ENCODE measurements at places on chromosomes 1 and 21.

- no peak for DNase-seq
These were observed 6.7 kb downstream of the PLEKHG5 start for GRCh38 chr1:6484826-6485167.

- no peak for DNase-seq
These were observed 152.3 kb downstream of the PCNX2 start for GRCh38 chr1:233143241-233143640.

DNA sequence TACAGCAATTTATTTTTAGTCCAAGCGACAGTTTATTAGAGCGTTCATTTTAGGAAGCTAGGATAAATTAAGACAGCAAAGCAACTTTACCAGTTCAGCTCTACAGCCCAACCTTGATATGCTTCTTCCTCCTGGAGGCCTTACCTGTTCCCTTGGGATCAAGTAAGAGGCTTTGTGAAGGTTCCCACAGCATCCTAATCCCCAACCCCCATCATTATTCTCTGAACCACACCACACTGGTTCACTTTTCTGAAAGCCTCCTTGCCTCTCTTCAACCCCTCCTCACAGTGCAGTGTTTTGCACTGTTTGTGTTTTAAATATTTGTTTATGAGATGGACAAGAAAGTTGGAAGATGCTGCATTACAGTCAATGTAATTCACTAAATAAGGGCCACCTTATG, 126.3 kb upstream of the CXADR start:
- DNase-seq: no peak

DNA sequence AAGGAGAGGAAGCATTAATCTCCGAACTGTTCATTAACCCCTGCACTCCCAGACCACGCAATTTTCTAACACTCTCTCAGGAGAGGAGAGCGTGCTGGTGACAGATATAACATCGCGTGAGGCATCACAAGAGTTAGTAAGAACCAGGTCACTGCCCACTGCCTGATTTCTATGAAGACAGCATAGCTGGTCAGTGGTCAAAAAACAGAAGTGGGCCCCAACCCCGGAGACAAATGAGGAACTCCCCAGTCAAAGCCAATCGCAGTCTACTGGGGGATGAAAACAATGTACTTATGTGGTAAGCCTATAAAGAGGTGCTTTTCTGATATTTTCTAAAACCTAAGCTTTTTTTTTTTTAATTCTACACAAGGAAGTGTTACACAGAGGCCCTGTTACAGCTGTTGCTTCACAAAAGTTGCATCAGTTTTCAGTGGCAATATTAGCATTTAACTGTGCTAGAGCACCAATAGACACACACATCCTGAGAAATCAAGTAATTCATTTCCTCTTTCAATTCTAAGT, 231.8 kb upstream of the IRF2BP2 start:
- no peak for DNase-seq

DNA sequence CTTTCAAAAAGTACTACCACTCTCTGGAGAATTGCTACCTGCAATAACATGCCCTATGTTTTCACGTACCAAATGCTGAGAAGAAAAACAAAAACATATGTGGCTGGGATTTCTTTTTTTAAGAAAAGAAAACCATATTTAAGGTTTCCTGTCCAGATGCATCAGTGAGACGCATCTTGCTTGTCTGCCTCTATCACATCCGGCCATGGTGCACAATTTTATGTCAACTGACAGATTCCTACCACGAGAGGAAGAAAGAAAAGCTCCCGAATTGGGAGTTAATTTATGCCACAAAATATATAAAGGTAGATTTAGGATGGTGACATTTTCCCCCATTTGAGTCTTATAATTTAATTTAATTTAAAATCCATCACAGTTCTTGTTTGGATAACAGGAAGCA, 62.3 kb upstream of the COL24A1 start:
- DNase-seq: no peak

- no peak for DNase-seq
These were observed 169.8 kb upstream of the ARHGEF16 start for GRCh38 chr1:3284691-3285090.

DNA sequence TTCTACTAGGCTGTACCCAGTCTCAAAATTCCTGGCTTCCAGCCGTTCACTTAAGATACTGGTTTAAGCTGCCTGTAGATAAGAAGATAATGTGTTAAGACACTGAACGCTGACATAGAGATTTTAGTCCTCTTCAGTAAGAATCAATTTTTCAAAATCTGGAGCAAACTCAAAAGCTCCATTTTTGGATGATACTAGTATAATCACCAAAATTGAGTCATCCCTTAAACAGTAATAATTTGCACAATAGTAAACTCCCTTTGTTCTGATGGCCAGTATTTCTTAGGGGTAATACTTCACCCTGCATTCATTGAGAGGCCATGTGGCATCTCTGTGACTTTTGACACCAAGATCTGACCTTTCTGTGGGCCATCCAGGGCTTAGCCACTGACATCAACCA, 299.8 kb upstream of the USP25 start:
- no peak for DNase-seq

DNA sequence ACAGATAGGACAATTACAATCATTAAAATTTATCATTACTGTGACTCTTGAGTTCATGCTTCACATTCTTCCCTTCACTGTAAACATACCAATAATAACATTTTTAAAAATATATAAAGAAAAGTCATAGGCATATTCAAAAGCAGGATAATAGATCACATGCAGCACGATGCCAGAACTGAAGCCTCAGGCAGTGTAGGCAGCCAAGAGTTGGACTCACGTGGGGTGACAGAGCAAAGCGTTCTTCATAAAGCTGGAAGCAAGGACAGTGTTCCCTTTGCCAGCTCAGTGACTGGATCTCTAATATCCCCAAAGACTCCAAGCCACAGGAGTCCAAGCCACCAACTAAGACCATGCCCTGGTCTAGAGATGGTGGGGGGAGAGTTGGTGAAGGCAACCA, 77.7 kb downstream of the ODF2L start:
- DNase-seq: no peak
